ENCODE measurements at places on chromosomes 6 and 20. TPM values are rescaled to one million over a fixed set of nuclear protein-coding genes. Genes with fewer than 3 reads are reported as not detected.

DNA sequence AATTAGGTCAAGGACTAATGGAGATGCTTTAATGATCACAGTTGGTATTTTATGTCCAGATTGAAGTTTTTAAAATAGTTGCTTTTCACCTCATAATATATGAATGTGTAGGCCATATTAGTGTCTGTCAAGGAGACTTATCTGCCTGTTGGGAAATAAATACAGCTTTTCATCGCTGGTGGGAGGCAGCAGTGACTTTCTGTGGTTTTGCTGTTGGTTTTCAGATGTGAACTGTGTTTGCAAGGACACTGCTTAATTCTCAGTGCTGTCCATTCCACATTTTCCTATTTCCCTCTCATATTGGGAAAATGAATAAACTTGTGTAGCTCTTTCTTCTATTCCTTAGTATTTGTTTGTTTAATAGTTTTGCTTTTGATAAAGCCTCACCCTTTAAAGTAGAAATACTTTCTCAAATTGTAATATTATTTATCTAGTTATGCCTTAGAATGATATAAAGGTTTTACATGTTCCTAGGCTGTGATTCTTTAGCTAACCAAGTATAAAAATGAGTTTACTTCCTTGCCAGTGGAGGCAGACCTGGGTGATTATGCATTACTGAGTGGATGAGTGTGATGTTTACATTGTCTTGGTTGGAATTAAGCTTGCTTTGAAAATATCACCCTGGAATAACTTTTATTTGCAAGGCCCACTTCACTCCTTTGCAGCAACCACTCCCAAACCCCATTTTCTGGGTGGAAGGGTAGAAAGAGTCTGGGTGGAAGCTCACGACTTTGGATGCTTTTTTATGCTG lies 3.3 kb downstream of the PLCB4 start:
- no peak for DNase-seq

The AURKA gene
- 97.3 TPM for polyA plus RNA-seq

The SEMG1 gene
- polyA plus RNA-seq = not detected

- no peak for DNase-seq
Observed at GRCh38 chr20:57259121-57259937, 7.1 kb downstream of the BMP7 start.

DNA sequence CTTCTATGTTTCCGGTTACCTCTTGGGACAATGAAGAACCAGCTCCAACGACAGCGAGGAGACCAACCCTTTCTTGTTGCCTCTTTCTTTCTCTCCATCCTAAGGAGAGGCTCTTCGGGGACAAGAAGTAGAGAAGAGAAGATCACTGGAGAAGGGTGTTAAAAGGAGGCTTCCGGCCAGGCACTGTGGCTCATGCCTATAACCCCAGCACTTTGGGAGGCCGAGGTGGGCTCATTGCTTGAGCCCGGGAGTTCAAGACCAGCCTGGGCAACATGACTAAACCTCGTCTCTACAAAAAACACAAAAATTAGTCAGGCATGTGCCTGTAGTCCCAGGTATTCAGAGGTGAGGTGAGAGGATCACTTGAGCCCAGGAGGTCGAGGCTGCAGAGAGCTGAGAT lies 90.8 kb upstream of the TNFAIP3 start:
- DNase-seq = no peak

DNA sequence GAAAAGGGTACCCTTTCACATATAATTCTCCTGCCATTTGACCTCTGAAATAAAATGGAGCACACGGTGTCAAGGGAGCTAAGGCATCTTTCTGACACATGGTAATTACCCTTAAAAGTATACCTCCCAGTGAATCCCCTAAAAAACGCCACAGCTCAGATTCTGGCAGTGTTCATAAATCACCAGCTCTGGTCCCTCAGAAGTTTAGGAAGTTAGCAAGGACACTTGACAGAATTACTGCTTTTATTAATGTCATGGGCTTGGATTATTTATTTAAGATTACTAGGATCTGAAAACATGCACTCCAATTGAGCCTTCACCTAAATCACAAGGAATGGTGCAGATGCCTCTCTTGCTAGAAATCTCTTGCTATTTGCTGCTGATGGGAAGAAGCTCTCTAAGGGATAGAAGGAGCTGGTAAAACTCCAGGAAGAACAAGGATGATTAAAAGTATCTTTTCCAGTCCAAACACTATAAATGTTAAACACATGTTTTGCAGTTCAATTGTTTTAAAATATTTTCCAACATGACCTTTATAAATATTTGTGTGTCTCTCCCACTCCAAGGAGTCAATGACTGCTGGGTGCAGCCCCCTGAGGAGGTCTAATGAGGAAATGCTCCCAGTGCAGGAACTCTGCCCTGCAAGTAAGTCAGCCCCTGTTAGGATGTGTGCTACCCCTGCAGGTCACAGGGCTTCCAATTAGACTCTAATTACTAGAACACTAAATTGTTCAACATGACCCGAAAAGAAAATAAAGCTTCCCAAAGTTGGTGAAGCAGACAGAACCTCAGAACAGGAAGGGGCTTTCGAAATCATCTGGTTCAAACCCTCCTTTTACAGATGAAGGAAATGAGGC lies 230.3 kb downstream of the TFAP2A start:
- no peak for DNase-seq

DNA sequence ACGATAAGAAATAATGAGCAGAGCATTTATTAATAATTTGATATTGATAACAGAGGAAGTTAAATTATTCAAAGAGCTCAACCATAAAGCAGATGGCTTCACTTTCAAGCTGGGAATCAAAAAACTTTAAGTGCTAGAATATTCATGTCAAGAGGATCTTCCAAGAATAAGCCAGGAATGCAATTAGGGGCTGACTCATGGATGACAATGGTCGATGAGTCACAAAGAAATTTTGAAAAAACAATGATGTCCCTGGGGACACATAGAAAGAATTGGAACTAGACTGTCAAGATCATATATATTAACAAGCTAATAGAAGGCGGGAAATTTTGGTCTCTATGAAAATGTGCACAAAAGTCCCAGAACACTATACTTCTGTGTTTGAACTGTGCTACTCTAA lies 304.1 kb downstream of the LAMA2 start:
- DNase-seq = peak; percentile 71

DNA sequence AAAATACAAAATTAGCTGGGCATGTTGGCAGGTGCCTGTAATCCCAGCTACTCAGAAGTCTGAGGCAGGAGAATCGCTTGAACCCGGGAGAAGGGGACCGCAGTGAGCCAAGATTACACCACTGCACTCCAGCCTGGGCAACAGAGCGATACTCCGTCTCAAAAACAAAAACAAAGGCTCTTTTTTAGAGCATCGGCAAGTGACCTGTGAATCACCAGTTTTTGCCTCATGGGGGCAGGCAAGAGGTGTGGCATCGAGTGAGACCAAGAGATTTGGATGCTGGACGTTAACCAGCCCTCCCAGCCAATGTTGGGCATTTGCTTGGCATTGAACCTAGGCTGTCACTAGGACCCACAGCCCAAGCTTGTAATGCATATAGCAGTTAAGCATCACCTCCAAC lies 14.6 kb upstream of the CDK5RAP1 start:
- peak; percentile 50 for DNase-seq

The BMP6 gene
- polyA plus RNA-seq = not detected

The ARFRP1 gene
- 75.0 TPM for polyA plus RNA-seq
